Cerebellar cortex (tissue), 1 donor: ENCODE measurements at places on chromosomes 7 and 10.

DNA sequence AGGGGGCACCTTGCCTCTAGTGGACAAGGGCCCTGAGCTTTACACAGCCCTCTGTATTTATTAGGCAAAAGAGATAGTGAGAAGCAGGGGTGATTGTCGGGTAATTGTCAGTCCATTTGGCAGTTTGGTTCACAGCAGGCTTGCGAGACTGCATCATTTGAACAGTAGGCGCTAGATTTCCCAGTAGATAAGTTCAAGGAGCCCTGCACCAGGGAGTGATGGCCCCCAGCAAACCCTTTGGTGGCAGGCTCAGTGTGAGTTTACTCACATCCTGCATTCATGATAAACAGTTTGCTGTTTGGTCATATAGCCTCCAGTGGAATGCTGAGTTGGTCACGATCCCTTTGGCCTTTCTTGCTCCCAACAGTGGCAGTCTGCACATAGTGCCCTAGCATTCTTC, 59.4 kb downstream of the MARCHF5 start:
- DNase-seq: no peak

GRCh38 chr10:125205431-125205830, 45.1 kb upstream of the CTBP2 start:
- no peak for DNase-seq

GRCh38 chr7:131909151-131909768, 352.8 kb upstream of the PODXL start:
- no peak for DNase-seq

- DNase-seq: no peak
These were observed 35.0 kb downstream of the ELFN1 start for GRCh38 chr7:1704811-1705738.

GRCh38 chr10:95401704-95402469, 111.1 kb upstream of the PDLIM1 start:
- DNase-seq: peak; percentile 31
